ENCODE measurements at places on chromosomes 6 and 20.

GRCh38 chr6:135393289-135393688 lies 104.3 kb downstream of the AHI1 start:
- no peak for DNase-seq

- no peak for DNase-seq
Observed at GRCh38 chr6:71855406-71855805, 30.9 kb upstream of the RIMS1 start.

- no peak for DNase-seq
Observed at GRCh38 chr6:35370785-35371493, 28.6 kb downstream of the PPARD start.

GRCh38 chr6:81901551-81901966 lies 149.1 kb upstream of the TENT5A start:
- no peak for DNase-seq

DNA sequence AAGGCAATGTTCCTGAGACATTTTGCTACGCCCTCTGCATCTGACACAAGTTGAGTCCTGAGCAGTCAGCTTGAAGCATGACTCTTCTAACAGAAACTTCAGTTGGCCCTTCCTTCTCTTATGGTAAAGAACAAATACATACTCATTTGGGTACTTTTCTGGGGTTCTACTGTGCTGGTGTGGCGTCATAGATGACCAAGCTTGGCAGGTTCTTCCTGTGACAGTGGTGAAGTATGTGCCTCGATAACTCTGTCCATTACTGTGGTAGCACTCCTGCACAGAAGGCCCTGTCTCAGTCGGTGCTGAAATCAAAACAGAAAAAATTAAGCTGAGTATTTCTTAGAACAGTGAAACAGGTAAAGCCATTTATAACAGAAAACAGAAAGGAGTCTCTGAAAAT lies 152.5 kb downstream of the SLC22A3 start:
- DNase-seq, result no peak

GRCh38 chr20:13809855-13810254 lies 25.0 kb downstream of the NDUFAF5 start:
- DNase-seq, result no peak

GRCh38 chr6:165800337-165800736 lies 137.3 kb upstream of the PDE10A start:
- no peak for DNase-seq

DNA sequence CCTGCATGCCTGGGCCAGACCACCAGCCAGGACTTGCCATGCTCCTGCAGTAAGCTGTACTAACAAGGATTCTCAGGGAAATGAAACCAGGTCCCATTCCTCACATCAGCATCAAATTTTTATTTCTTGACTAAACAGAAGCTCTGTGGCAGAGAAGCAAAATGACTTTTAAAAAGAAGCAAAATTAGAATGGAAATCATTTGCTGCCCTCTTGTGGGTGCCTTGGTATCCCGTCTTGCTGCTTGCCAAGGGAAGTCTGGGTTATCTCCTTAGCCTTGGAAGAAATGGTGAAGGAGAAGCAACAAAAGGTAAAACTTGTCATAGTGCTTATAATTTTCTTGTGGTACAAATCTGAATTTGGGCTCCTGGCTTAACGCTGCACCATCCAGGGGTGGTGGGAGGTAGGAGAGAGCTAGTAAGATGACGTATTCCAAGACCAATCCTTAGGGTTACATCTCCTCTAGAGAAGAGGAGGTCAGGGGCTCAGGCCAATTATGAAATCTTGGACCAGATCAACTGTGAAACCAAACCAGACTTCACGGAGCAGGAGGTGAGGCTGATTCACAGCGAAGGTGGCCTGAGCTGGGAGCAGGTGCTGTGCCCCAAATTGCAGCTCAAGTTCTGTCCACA lies 107.5 kb downstream of the FAXC start:
- DNase-seq, result no peak

DNA sequence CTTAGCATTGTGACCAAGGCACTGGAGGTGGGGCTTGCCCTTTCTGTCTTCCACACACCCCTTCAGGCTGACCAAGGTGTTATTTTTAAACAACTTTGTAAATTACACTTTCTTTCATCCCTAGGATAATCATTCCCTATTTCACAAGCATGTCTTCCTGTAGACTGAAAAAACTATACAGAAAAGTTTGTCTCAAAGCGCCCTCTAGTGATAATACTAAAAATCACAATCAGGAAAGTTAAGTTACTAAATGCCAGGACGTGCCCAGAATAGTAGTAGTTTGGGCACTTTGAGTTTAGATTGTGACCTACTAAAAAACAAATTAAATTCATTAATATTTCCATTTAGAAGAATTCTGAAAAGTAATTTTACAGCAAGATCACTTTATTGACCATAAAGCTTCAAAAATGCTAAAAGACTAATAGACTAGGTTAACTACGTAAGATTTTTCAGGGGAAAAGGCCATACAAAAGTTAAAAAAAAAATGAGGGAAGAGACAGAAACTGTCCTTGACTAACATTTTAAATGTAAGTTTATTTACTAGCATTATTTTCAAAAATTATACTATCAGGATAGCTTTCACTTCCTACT lies 123.3 kb upstream of the DUSP22 start:
- DNase-seq, result peak; percentile 56

- DNase-seq, result no peak
Observed at GRCh38 chr6:108944071-108944470, 95.8 kb downstream of the ARMC2 start.

GRCh38 chr6:139640921-139641320 lies 266.5 kb upstream of the CITED2 start:
- no peak for DNase-seq

- DNase-seq, result no peak
Observed at GRCh38 chr6:148349466-148349865, 6.8 kb downstream of the SASH1 start.

GRCh38 chr6:136464874-136465273 lies 85.3 kb downstream of the MAP7 start:
- DNase-seq, result no peak

GRCh38 chr20:15547119-15547518 lies 1026.1 kb downstream of the KIF16B start:
- DNase-seq, result no peak

GRCh38 chr20:15930311-15931305 lies 642.6 kb downstream of the KIF16B start:
- DNase-seq, result no peak

GRCh38 chr6:47094241-47094925 lies 52.3 kb upstream of the ADGRF1 start:
- DNase-seq, result no peak

Measured in CD4-positive, alpha-beta T cell treated with Interleukin-4 for 4 hours (primary cell).